ENCODE measurements at places on chromosomes 6 and 20. TPM values are rescaled to one million over a fixed set of nuclear protein-coding genes. Genes with fewer than 3 reads are reported as not detected.

The FGD2 gene
- 9.7 TPM for total RNA-seq

The C6orf15 gene
- total RNA-seq = not detected

The PROKR2 gene
- not detected for total RNA-seq

The SLC22A3 gene
- 1.1 TPM for total RNA-seq

The TMC2 gene
- not detected for total RNA-seq

The BANF2 gene
- total RNA-seq = not detected

The EYA2 gene
- 1.6 TPM for total RNA-seq

The RTF2 gene
- total RNA-seq = 78.7 TPM

The PAK5 gene
- not detected for total RNA-seq

The RAD21L1 gene
- total RNA-seq = not detected

The ZNF133 gene
- 11.0 TPM for total RNA-seq

The ZDHHC14 gene
- 22.1 TPM for total RNA-seq

The CDSN gene
- total RNA-seq = 0.17 TPM

The NRSN1 gene
- not detected for total RNA-seq

The FOXQ1 gene
- total RNA-seq = not detected

The TAAR2 gene
- not detected for total RNA-seq

All from right cardiac atrium (tissue), 5 donors.